ENCODE measurements at places on chromosomes 5 and 9. TPM values are rescaled to one million over a fixed set of nuclear protein-coding genes. Genes with fewer than 3 reads are reported as not detected.

DNA sequence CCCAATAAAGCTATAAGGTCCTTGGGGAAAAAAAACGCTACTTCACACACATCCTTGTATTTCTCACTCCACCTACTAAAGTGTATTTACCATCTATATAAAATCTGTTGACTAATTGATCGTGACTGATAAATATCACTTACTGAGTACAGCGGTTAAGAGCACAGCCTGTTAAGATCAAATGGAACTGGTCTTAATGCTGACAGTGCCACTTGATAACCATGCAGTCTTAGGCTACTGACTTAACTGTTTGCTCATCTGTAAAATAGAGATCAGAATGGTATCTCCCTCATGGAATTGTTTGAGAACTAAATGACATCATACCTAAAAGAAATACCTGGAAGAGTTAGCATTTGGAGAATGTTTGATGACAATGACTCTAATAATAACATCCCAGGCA lies 67.5 kb downstream of the ZFAND5 start:
- no peaks in the 10 kb centered on the region for H3K4me1 ChIP-seq
- H3K27me3 ChIP-seq, result no peaks in the 10 kb centered on the region
- H3K4me3 ChIP-seq, result no peak overlapping the region
- no peak overlapping the region for H3K27ac ChIP-seq

- H3K27ac ChIP-seq, result no peak overlapping the region
- H3K4me1 ChIP-seq, result no peaks in the 10 kb centered on the region
- no peak overlapping the region for H3K4me3 ChIP-seq
- H3K27me3 ChIP-seq, result no peaks in the 10 kb centered on the region
- no peak for DNase-seq
Observed at GRCh38 chr5:55551358-55551757, 16.6 kb upstream of the PLPP1 start.

- H3K27me3 ChIP-seq, result peaks cover 9% of the 10 kb centered on the region
- no peak overlapping the region for H3K4me3 ChIP-seq
- no peaks in the 10 kb centered on the region for H3K4me1 ChIP-seq
- H3K27ac ChIP-seq, result no peak overlapping the region
Observed at GRCh38 chr9:76594764-76595424, 135.9 kb downstream of the GCNT1 start.

- no peaks in the 10 kb centered on the region for H3K27me3 ChIP-seq
- H3K36me3 ChIP-seq, result peaks cover 12% of the 10 kb centered on the region
- H3K27ac ChIP-seq, result no peak overlapping the region
- H3K4me1 ChIP-seq, result peaks cover 4% of the 10 kb centered on the region
Observed at GRCh38 chr9:131969469-131969989, 110.1 kb downstream of the MED27 start.

DNA sequence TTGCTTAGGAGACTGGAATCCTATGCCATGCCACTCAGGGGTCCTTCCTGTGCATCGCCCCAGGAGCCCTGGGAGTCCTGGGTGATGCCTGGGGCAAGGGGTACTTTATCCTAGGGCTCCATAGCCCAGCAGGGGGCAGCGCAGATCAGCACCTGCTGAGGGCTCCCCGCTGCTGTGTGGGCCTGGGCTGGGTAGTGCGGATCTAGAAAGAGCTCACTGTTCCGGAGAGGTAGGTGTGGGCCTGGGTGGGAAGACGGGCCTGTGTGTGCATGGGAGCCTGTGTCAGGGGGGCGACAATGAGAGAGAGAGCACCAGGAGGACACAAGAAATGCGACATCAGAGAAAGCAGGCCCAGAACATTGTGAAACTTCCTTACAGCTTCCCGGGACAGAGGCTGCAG lies 11.4 kb upstream of the DAB2IP start:
- no peak overlapping the region for H3K4me3 ChIP-seq
- H3K27me3 ChIP-seq, result no peaks in the 10 kb centered on the region
- DNase-seq, result no peak
- H3K27ac ChIP-seq, result no peak overlapping the region

DNA sequence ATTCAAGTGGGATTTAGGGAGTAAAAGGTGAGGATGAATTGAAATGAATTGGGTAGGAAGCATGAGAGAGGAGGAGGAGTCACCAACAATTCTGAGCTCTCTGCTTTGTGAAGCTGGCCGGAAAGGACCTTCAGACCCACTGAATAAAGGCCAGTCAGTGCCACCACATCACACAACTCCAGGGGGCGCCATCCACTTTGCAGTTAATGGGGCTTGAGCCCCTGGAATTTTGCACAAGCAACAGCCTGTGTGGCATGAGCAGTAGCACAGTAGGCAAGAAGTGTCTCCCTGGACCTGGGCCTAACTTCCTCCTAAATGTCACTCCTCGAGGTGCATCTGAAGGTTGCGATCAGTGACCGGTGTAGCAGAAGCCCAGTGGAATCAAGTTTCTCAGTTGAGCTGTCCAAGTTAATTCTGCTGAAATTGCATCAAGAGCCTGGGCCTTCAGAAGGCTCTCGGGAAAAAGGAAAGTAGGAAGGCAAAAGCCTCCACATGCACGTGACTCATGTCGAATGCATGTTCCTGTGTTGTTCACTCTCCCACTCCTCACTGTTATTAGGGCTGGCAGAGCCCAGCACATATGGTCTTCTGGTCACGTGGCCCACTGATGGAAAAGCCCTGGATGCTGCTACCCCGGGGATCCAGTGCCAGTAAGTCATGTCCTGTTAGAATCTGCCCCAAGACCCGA lies 27.8 kb upstream of the GLIS3 start:
- H3K4me3 ChIP-seq, result no peak overlapping the region
- H3K27ac ChIP-seq, result no peak overlapping the region
- H3K27me3 ChIP-seq, result no peaks in the 10 kb centered on the region
- no peak for DNase-seq

DNA sequence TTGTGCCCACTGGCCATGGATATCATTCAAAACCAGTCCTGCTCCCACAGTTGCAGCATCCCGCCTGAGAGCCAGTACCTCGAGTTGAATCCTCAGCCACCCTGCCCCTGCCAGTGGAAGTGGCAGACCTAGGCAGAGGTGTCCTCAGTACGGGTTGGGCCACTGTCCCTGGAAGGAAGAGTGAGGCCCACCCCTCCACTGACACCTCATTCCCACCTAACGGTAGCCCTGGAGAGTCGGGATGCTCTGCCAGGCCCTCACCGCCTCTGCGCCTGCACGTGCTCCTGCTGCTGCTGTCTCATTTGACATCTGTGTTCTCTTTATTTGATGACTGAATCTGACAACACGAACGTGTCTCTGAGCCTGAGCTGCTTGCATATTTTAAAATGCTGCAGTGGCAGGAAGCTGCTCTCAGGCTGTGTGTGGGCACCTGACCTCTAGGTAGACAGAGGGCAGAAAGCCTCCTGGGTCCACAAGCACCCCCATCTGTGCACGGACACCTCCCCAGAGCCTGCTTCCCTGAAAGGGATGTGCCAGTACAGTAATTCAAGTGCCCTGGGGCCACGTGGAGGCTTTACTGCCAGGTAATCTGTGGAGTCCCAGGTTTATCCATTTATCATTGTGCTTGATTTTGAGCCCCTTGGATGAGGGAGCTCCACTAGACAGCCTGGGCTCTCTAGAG lies 194.7 kb downstream of the CACNA1B start:
- no peak overlapping the region for H3K27ac ChIP-seq
- no peak overlapping the region for H3K4me3 ChIP-seq
- H3K27me3 ChIP-seq, result peaks cover 22% of the 10 kb centered on the region
- no peaks in the 10 kb centered on the region for H3K36me3 ChIP-seq
- no peak for DNase-seq

DNA sequence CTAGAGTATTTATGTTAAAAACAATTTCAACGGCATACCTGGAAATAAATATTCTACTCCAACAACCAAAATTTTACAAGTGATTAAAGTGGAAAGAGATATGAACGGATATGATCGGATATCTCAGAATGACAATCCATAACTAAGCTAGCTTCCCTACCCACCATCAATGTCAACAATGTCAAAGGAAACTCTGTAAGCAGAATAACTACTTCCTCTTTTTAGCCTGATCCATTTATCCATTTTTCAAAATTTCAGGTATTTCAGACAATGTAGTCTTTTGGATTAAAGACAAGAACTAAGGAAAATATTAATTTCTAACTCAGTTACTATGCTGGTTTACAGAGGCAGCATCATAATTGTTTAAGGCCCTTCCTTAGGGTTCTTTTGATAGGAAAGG lies 188.7 kb downstream of the DENND1A start:
- H3K4me3 ChIP-seq, result no peak overlapping the region
- H3K27me3 ChIP-seq, result no peaks in the 10 kb centered on the region
- peaks cover 2% of the 10 kb centered on the region for H3K36me3 ChIP-seq

GRCh38 chr5:16784843-16785791 lies 151.0 kb downstream of the MYO10 start:
- no peak overlapping the region for H3K4me3 ChIP-seq
- no peaks in the 10 kb centered on the region for H3K36me3 ChIP-seq
- no peaks in the 10 kb centered on the region for H3K4me1 ChIP-seq
- H3K27me3 ChIP-seq, result peaks cover 2% of the 10 kb centered on the region
- no peak for DNase-seq

- H3K4me1 ChIP-seq, result no peaks in the 10 kb centered on the region
- H3K27me3 ChIP-seq, result peaks cover 8% of the 10 kb centered on the region
- H3K36me3 ChIP-seq, result no peaks in the 10 kb centered on the region
- no peak for DNase-seq
- H3K4me3 ChIP-seq, result no peak overlapping the region
Observed at GRCh38 chr5:74540622-74541021, 99.9 kb downstream of the ENC1 start.

Gene ACTBL2
- total RNA-seq, result not detected

GRCh38 chr9:14652729-14653377 lies 40.4 kb downstream of the ZDHHC21 start:
- H3K4me1 ChIP-seq, result no peaks in the 10 kb centered on the region
- H3K4me3 ChIP-seq, result no peak overlapping the region
- no peaks in the 10 kb centered on the region for H3K27me3 ChIP-seq
- H3K27ac ChIP-seq, result no peak overlapping the region
- DNase-seq, result no peak

Gene TOR1B
- total RNA-seq, result 27.8 TPM

Gene CNTFR
- not detected for total RNA-seq

GRCh38 chr5:41402845-41403244 lies 107.6 kb downstream of the PLCXD3 start:
- no peaks in the 10 kb centered on the region for H3K36me3 ChIP-seq
- DNase-seq, result no peak
- H3K27ac ChIP-seq, result no peak overlapping the region
- no peak overlapping the region for H3K4me3 ChIP-seq
- no peaks in the 10 kb centered on the region for H3K27me3 ChIP-seq

- DNase-seq, result no peak
- H3K27me3 ChIP-seq, result peaks cover 28% of the 10 kb centered on the region
- H3K36me3 ChIP-seq, result no peaks in the 10 kb centered on the region
- no peak overlapping the region for H3K4me3 ChIP-seq
Observed at GRCh38 chr5:116078199-116078598, 6.6 kb upstream of the COMMD10 start.

- DNase-seq, result no peak
- no peaks in the 10 kb centered on the region for H3K27me3 ChIP-seq
- H3K27ac ChIP-seq, result no peak overlapping the region
- no peak overlapping the region for H3K4me3 ChIP-seq
- peaks cover 8% of the 10 kb centered on the region for H3K36me3 ChIP-seq
- H3K4me1 ChIP-seq, result no peaks in the 10 kb centered on the region
Observed at GRCh38 chr5:78920604-78921003, 64.5 kb downstream of the ARSB start.

Gene FANCG
- 23.6 TPM for total RNA-seq

Gene CNTNAP3
- total RNA-seq, result not detected

- DNase-seq, result no peak
- H3K27me3 ChIP-seq, result peaks cover 10% of the 10 kb centered on the region
Observed at GRCh38 chr9:117247266-117247665, 167.6 kb downstream of the ASTN2 start.

- H3K36me3 ChIP-seq, result peaks cover 59% of the 10 kb centered on the region
- H3K4me1 ChIP-seq, result peaks cover 20% of the 10 kb centered on the region
- H3K27ac ChIP-seq, result no peak overlapping the region
- H3K4me3 ChIP-seq, result no peak overlapping the region
- no peak for DNase-seq
Observed at GRCh38 chr9:75947233-75947632, 56.8 kb downstream of the PCSK5 start.

All from naive thymus-derived CD8-positive, alpha-beta T cell (primary cell).